ENCODE measurements at places on chromosomes 4 and X.

DNA sequence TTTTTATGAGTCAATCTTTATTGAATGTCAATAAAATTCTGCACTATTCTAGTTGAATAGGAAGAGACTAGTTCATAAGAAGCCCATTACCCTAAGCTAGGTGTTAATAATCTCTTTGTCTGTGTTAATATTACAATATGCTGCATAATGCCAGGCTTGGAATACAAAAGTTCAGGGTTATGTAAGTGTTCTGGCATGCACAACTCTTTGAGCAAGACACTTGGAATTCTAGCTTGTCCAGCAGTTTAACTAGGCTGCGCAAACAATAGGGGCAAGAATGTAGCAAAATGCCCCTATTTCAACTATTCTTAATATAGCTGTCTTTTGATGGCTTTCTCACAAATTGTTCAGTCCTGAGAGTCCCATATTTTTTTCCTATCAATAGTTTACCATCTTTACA lies 31.3 kb upstream of the ETNPPL start:
- no peak overlapping the region for H3K27ac ChIP-seq
- no peaks in the 10 kb centered on the region for H3K27me3 ChIP-seq
- no peak for DNase-seq
- H3K4me1 ChIP-seq, result peaks cover 10% of the 10 kb centered on the region

GRCh38 chr4:726235-726787 lies 20.7 kb downstream of the PCGF3 start:
- no peak overlapping the region for H3K4me3 ChIP-seq
- peaks cover 18% of the 10 kb centered on the region for H3K27me3 ChIP-seq
- H3K36me3 ChIP-seq, result peaks cover 24% of the 10 kb centered on the region
- H3K27ac ChIP-seq, result no peak overlapping the region

DNA sequence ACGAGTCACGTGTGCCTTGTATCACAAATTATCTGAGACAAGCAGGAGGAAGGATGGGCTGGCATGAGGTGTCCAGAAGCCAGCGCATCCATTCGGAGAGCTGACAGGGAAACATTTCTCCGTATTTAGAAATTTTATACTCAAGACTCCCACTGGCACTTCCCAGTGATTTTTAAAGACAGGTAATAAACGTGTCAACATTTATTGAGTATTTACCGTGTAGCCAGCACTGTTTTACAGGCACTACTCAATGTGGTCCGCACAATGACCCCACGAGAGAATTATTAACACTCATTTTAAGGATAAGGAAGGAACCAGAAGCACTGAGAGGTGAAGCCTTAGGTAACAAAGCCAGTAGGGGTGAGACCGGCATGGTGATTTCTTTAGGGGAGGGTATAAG lies 23.2 kb downstream of the GEMIN8 start:
- no peaks in the 10 kb centered on the region for H3K36me3 ChIP-seq
- no peak for DNase-seq
- H3K4me1 ChIP-seq, result no peaks in the 10 kb centered on the region
- H3K27ac ChIP-seq, result no peak overlapping the region
- no peak overlapping the region for H3K4me3 ChIP-seq

DNA sequence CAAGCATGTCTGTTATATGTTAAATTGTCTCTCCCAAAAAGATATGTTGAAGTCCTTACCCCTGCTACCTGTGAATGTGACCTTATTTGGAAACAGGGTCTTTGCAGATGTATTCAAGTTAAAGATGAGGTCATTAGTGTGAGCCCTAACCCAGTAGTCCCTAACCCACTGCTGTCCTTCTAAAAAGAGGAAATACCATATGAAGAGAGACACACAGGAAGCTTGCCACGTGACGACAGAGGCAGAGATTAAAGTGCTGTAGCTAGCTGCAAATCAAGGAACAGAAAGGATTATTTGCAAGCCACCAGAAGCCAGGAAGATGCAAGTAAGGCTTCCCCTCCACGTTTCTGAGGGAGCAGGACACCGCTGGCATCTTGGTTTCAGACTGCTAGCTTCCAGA lies 150.1 kb downstream of the HNRNPD start:
- peaks cover 5% of the 10 kb centered on the region for H3K4me1 ChIP-seq
- no peak overlapping the region for H3K27ac ChIP-seq
- peaks cover 1% of the 10 kb centered on the region for H3K27me3 ChIP-seq
- DNase-seq, result no peak
- H3K36me3 ChIP-seq, result no peaks in the 10 kb centered on the region

- H3K27ac ChIP-seq, result no peak overlapping the region
- DNase-seq, result no peak
- no peaks in the 10 kb centered on the region for H3K4me1 ChIP-seq
- no peak overlapping the region for H3K4me3 ChIP-seq
Measured at GRCh38 chr4:47945930-47946726, 31.7 kb upstream of the NFXL1 start.

DNA sequence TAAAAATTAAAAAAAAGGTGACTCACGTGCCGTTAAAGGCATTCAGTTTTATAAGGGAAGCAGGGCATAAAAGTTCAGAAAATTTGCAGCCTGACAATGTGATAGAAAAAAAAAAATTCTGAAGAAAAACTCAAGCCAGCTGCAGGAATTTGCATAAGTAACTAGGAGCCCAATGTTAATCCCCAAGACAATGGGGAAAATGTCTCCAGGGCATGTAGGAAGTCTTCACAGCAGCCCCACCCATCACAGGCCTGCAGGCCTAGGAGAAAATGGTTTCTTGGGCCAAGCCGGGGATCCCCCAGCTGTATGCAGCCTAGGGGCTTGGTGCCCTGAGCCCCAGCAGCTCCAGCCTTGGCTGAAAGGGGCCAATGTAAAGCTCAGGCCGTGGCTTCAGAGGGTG lies 31.2 kb downstream of the CHM start:
- H3K27me3 ChIP-seq, result no peaks in the 10 kb centered on the region
- peaks cover 4% of the 10 kb centered on the region for H3K36me3 ChIP-seq
- H3K27ac ChIP-seq, result no peak overlapping the region
- no peak overlapping the region for H3K4me3 ChIP-seq
- no peak for DNase-seq
- H3K4me1 ChIP-seq, result peaks cover 3% of the 10 kb centered on the region

- no peaks in the 10 kb centered on the region for H3K4me1 ChIP-seq
- peaks cover 2% of the 10 kb centered on the region for H3K27me3 ChIP-seq
- H3K36me3 ChIP-seq, result no peaks in the 10 kb centered on the region
- no peak overlapping the region for H3K27ac ChIP-seq
- DNase-seq, result peak; percentile 19
- H3K4me3 ChIP-seq, result peak overlapping the region; percentile 90
Measured at GRCh38 chrX:43655151-43656004, 721 bp upstream of the MAOA start.

DNA sequence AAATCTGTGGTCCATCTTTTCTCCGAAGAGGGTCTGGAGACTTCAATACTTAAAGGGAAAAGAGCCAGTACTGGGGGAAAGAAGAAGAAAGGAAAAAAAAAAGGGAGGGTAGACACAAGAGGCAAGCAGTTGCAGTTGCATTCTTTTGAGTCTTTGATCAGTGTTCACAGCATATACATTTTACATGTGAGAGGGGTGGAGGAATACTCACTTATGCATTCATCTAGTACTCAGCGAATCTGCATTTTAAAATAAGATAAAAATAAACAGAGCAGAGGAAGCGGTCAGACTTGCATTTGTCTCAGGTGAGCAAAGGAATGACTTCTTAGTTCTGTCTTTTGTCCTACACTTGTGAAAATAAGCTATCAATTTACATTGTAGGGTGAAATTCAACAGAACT lies 275.6 kb downstream of the SLC7A11 start:
- H3K4me3 ChIP-seq, result no peak overlapping the region
- DNase-seq, result no peak
- no peaks in the 10 kb centered on the region for H3K36me3 ChIP-seq
- H3K27me3 ChIP-seq, result no peaks in the 10 kb centered on the region
- peaks cover 7% of the 10 kb centered on the region for H3K4me1 ChIP-seq

DNA sequence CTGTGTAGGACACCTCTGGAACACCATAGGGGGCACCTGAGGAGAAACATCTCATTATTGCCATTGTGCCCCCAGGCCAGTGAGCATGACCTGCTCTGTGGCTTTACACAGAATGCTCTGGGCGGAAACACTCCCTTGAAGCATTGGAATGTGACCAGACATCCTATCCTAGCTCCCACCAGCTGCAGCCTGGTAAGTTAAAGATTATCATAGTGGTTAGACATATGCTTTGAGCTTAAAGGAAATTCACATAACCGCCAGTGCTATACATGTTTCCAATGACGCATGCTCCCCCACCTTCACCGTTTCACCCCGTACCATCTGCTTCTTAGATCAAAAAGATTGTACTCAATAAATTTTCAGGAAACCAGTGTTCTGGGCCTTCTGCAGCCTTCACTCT lies 217.7 kb upstream of the CENPE start:
- no peaks in the 10 kb centered on the region for H3K4me1 ChIP-seq
- no peak for DNase-seq
- no peak overlapping the region for H3K27ac ChIP-seq
- no peak overlapping the region for H3K4me3 ChIP-seq
- no peaks in the 10 kb centered on the region for H3K36me3 ChIP-seq

GRCh38 chr4:21775703-21776102 lies 172.9 kb downstream of the KCNIP4 start:
- H3K4me1 ChIP-seq, result peaks cover under 1% of the 10 kb centered on the region
- peaks cover 1% of the 10 kb centered on the region for H3K27me3 ChIP-seq
- no peaks in the 10 kb centered on the region for H3K36me3 ChIP-seq
- no peak overlapping the region for H3K27ac ChIP-seq
- no peak for DNase-seq

- no peaks in the 10 kb centered on the region for H3K36me3 ChIP-seq
- no peak overlapping the region for H3K4me3 ChIP-seq
- H3K27ac ChIP-seq, result no peak overlapping the region
- peaks cover 9% of the 10 kb centered on the region for H3K4me1 ChIP-seq
- DNase-seq, result no peak
Measured at GRCh38 chr4:153081693-153082092, 122.5 kb upstream of the TRIM2 start.

GRCh38 chr4:173794662-173795061 lies 264.6 kb upstream of the HAND2 start:
- H3K36me3 ChIP-seq, result no peaks in the 10 kb centered on the region
- no peaks in the 10 kb centered on the region for H3K4me1 ChIP-seq
- H3K27ac ChIP-seq, result no peak overlapping the region

- H3K27ac ChIP-seq, result no peak overlapping the region
- peaks cover 2% of the 10 kb centered on the region for H3K27me3 ChIP-seq
Measured at GRCh38 chr4:181855307-181855706, 387.9 kb upstream of the TENM3 start.

DNA sequence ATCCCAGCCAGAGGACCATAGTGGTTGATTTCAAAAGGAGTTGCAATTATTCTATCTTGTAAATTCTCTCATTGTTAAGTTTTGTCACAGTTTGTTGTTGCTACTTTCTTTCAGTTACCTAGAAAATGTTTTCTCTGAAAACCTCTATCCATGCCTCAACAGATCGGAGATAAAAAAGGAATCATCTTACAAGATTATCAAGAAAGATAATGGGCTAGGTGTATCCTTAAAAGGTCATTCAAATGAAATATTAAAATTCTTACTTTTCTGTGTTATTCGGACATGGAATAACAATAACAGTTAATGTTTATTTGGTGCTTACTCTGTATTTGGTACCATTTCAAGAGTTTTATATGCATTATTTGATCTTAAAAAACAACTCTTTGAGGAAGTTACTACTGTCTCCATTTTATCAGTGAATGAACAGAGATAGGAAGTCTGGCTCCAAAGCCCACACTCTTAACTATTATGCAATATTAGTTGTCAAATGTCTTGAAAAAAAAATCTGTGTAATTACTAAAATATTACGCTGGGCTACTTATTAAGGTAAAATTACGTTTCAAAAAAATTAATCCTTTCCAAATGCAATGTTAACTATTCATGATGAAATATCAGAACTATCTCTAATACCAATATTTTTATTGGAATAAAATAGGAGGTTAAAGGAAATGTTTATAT lies 97.5 kb downstream of the SNCA start:
- no peaks in the 10 kb centered on the region for H3K4me1 ChIP-seq
- no peaks in the 10 kb centered on the region for H3K36me3 ChIP-seq
- no peak overlapping the region for H3K4me3 ChIP-seq
- H3K27me3 ChIP-seq, result no peaks in the 10 kb centered on the region
- no peak overlapping the region for H3K27ac ChIP-seq

GRCh38 chrX:46628460-46629371 lies 55.2 kb downstream of the CHST7 start:
- H3K27ac ChIP-seq, result no peak overlapping the region
- no peaks in the 10 kb centered on the region for H3K36me3 ChIP-seq
- H3K4me3 ChIP-seq, result no peak overlapping the region
- H3K4me1 ChIP-seq, result peaks cover 22% of the 10 kb centered on the region

- H3K27ac ChIP-seq, result no peak overlapping the region
- H3K27me3 ChIP-seq, result peaks cover 4% of the 10 kb centered on the region
- DNase-seq, result no peak
- no peaks in the 10 kb centered on the region for H3K4me1 ChIP-seq
- H3K4me3 ChIP-seq, result no peak overlapping the region
Measured at GRCh38 chr4:142595222-142595871, 250.8 kb downstream of the INPP4B start.

- DNase-seq, result no peak
- no peaks in the 10 kb centered on the region for H3K27me3 ChIP-seq
- no peak overlapping the region for H3K27ac ChIP-seq
Measured at GRCh38 chr4:99540277-99540939, 23.4 kb downstream of the TRMT10A start.

DNA sequence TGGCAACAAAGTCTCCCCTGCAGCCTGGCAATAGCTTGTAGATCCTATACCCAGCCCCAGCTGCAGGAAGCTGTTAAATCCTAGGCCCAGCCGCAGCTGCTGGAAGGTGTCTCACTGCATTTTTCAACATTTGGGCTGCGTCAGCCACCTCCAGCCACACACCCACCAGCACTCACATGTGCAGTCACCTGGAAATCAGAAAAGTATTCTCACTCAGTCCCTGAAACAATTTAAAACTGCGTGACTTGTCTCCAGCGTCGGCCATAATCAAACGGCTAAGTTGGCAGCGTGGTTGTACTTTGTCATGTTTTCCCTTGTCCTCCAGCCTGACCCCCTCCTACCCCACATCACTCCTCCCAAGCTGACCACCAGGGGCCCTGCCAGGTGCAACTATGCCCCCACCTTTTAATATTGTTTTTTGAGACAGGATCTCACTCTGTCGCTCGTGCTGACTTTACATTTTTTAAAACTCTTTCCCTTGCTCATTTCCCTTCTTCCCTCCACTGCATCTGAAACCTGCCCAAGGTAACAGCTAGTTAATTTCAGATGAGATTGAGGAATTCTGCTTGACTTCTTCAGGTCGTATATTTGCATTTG lies 97.2 kb upstream of the FRG1 start:
- no peak for DNase-seq
- peaks cover 9% of the 10 kb centered on the region for H3K27me3 ChIP-seq
- peaks cover 4% of the 10 kb centered on the region for H3K36me3 ChIP-seq
- no peak overlapping the region for H3K4me3 ChIP-seq

- H3K4me1 ChIP-seq, result peaks cover 14% of the 10 kb centered on the region
- peaks cover 2% of the 10 kb centered on the region for H3K27me3 ChIP-seq
- no peak for DNase-seq
- H3K27ac ChIP-seq, result no peak overlapping the region
Measured at GRCh38 chr4:88077911-88078524, 70.6 kb downstream of the PKD2 start.
